GM12878 (cell line): ENCODE measurements at places on chromosomes 13 and 19.

- DNase-seq = no peak
Observed at GRCh38 chr19:38709671-38710415, 34.4 kb downstream of the CAPN12 start.

GRCh38 chr13:52345048-52345447 is 60.9 kb downstream of the THSD1 start:
- no peak for DNase-seq

DNA sequence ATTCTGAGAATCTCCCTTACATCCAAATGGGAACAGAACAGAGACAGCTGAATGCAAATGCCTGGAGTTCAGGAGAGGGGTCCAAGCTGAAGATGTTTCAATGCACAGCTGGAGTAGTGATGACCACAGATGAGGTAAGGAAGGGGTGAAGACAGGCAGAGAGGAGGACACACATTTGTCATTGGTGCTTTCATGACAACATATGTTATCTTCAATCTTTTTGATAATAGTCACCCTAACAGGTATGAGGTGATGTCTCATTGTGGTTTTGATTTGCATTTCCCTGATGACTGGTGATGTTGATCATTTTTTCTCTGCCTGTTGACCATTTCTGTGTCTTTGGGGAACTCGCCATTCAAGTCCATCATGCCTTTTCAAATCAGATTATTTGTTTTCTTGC is 19.2 kb downstream of the SIGLEC7 start:
- DNase-seq = no peak

DNA sequence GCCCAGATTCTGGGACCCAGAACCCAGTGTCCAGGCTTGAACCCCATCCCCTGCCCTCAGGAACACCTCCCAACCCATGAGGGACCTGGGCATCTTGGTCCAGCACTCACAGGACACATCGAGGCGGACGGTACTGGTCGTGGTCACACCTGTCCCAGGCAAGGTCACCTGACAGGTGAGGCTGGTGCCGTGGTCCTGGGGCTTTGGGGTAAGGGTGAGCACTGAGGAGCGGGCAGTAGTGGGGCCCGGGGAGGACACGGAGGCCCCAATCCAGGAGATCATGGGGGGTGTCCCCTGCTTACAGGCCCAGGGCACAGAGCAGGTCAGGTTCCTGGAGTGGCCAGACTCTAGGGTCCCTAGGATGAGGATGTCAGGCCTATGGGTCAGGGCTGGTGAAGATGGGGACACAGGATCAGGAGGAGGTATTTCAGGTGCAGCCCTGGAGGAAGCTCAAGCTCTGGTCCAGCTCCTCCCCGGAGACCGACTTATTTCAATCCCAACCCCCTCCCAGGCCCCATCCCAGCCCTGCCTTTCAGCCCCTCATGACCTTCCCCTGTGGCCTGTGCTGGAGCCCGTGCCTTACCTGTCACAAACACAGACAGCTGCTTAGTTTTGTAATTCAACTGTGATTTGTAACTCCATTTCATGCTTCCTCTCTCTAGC is 772 bp downstream of the SIGLEC8 start:
- DNase-seq = no peak

DNA sequence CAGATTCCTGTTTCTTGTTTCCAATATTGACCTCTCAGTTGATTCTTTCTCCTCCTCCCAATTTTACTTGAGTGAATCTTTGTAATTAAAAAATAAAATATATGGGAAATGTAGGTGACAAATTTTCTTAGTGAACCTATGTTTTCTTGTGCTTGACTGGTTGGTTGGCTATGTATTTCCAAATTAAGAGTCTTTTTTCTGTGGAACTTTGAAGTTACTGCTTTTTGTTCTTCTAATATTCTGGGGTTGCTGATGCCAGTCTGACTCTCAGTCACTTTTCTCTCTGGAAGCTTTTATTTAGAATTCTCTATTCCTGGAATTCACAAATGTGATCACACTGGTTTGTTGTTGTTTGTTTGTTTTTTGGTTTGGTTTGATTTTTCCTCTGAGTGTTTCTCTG is 9.8 kb downstream of the LSM14A start:
- DNase-seq = no peak

DNA sequence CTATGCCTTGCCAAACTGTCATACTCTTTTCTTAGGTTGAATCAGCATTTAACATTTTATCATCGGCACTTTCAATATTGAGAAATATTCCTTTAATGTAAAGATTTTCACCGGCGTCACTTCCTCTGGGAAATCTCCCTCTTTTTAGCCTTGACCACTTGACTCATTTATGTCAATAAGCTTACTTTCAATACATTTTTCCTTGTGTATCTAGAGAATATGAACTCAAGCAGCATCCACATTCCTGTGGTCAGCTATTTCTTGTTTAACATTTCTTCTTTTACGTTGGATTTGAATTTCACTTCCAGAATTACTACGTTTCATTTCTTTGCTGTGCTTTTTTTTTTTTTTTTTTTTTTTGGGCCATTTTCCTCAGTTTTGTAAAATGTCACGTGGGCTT is 271.2 kb upstream of the HTR2A start:
- DNase-seq = no peak

- no peak for DNase-seq
Observed at GRCh38 chr13:26021516-26021915, 30.3 kb downstream of the SHISA2 start.
